SJSA1 (cell line): ENCODE measurements at places on chromosomes 6 and 20. TPM values are rescaled to one million over a fixed set of nuclear protein-coding genes. Genes with fewer than 3 reads are reported as not detected.

DNA sequence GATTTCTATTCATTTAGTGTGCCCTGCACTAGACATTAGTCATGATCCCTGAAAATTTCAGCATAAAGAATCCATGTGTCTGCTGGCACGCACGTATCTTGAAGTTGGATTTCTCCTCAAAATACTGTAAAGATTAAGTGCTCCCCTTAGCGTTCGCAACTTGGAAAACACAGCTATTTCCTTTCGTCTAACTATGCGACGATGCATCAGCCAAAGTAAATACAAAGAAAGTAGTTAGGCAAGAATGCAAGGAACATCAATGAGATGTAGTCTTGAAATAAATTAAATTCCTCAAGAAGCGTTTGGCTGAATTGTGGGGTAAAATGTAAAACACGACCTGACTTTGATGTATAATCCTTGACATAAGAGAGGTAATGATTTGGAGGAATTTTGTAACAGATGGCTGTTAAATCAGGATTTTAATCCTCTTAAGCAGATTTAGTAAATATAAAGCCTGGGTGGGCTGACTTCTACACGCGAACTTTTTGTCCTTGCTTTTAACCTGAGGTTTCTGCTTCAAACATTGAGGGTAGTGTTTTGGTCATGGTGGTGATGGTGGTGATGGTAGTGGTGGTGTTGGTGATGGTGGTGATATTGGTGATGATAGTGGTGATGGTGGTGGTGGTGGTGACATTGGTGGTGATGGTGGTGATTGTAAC, 88.2 kb downstream of the FOXF2 start:
- H3K4me1 ChIP-seq, result peaks cover 89% of the 10 kb centered on the region
- H3K27ac ChIP-seq, result peak overlapping the region; percentile 81
- no peaks in the 10 kb centered on the region for H3K27me3 ChIP-seq
- H3K4me3 ChIP-seq, result no peak overlapping the region
- no peaks in the 10 kb centered on the region for H3K36me3 ChIP-seq

DNA sequence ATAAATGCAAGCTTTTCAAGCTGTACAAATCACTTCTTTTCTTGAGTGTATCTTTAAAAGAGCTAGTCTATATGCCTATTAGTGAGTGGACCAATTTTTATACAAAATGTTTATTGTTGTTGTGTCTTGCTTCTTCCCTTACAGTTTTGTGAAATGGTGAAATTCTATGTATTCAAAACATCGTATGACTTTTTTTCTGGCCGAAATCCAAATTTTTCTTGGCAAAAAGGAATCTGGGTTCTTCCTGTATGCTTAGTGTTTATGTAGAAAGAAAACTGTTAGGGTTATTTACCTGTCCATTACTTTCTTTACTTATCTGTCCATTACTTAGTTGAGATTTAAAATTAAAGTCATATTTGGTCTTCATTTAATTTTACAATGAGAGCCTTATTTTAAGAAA, 153.9 kb downstream of the MMS22L start:
- no peaks in the 10 kb centered on the region for H3K4me1 ChIP-seq
- no peak for DNase-seq
- H3K27ac ChIP-seq, result no peak overlapping the region
- H3K27me3 ChIP-seq, result peaks cover 7% of the 10 kb centered on the region; the same call in 1 of the 2 replicates

DNA sequence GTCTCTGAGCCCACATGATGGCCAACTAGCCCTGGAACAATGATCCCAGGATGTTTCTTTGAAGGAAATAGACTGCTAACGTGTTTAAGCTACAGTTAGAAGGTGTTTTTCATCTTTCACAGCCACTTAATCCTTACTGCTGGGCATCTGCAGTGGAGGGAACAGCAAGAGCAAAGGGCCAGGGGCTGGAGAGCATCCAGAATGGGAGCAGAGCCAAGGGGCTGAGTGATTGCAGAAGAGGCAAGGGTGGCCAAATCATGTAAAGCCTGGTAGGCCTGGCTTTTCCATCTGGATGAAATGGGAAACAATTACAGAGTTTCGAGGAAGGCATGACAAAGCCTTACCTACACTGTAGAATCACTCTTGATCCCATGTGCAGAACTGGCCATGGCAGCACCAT, 18.7 kb upstream of the LAMP5 start:
- H3K4me1 ChIP-seq, result no peaks in the 10 kb centered on the region
- no peak overlapping the region for H3K27ac ChIP-seq
- DNase-seq, result no peak
- no peaks in the 10 kb centered on the region for H3K27me3 ChIP-seq

DNA sequence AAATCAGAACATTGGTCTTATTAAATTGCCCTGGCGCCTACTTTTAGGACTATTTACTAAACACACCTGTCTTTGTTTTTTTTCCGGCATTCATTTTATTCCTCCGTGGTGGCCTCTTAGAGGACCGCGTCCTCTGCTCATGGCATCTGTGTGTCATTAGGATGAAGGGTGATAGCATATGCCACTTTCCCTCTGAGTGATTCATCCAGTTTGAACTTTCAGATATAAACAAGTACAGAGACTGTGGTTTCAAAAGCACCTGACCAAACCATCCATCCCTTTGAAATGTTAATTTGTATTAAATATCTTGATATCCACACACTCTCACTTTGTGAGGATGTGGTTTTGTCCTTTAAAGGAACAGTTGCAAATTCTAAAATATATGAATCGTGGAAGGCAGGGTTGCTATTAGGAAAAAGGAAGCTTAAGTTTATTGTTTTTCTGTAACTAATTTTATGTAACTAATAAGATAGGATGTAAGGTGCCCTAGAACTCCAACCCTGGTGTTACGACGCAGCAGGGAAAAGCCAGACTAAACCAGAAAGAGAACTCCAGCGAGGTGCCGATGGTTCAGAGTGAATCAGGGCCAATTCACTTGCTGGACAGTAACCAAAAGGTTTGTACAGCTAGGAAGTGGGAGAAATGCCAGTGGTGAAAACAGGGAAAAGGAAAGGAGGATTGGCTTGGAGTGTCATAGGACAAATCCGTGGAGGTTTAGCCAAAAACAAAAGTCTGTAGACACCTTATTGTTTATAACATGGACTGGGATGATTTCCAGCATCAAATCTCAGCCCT, 98.7 kb downstream of the SHLD1 start:
- no peaks in the 10 kb centered on the region for H3K36me3 ChIP-seq
- no peak overlapping the region for H3K27ac ChIP-seq
- peaks cover 11% of the 10 kb centered on the region for H3K4me1 ChIP-seq
- peak; percentile 20 for DNase-seq
- no peak overlapping the region for H3K4me3 ChIP-seq

DNA sequence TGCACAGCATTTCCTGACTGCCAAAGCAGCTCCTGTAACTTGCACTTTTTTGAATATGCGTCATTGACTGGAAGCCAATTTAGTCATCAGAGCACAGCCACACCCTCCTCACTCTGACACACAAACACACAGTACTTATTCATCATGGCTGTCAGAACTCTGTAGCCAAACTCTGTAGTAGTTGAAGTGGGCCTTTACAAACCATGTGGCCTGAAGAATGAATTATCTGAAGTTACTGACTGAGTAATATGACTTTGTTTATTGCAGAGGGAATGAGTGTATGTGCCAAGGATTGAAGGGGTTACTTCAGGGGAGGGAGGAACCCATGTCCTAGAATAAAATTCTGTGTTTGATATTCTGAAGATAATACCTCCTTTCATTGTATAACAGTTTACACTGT, 102.7 kb downstream of the FIG4 start:
- no peaks in the 10 kb centered on the region for H3K36me3 ChIP-seq
- DNase-seq, result peak; percentile 90
- H3K27me3 ChIP-seq, result no peaks in the 10 kb centered on the region
- no peak overlapping the region for H3K4me3 ChIP-seq
- peak overlapping the region; percentile 82 for H3K27ac ChIP-seq

DNA sequence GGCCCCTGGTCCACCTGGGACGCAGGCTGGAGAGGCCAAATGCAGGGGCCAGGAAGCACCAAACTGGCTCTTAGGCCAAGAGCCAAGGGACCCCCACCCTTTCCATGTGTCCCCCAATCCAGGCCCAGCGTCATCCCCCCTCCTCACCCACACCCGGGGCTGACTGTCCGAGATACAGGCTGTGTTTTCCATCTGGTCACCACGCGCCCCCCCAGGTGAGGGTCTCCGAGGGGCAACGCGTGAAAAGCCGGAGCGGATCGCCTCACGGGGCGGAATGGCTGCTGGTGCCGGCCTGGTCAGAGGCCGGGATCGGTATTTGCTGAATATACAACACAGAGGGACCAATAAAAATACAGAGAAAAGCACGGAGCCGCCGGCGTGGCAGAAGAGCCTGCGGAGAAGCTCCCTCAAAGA, 5.2 kb upstream of the ABHD16B start:
- H3K27me3 ChIP-seq, result no peaks in the 10 kb centered on the region
- H3K36me3 ChIP-seq, result peaks cover 5% of the 10 kb centered on the region
- H3K4me1 ChIP-seq, result peaks cover 18% of the 10 kb centered on the region
- H3K4me3 ChIP-seq, result no peak overlapping the region
- no peak for DNase-seq

DNA sequence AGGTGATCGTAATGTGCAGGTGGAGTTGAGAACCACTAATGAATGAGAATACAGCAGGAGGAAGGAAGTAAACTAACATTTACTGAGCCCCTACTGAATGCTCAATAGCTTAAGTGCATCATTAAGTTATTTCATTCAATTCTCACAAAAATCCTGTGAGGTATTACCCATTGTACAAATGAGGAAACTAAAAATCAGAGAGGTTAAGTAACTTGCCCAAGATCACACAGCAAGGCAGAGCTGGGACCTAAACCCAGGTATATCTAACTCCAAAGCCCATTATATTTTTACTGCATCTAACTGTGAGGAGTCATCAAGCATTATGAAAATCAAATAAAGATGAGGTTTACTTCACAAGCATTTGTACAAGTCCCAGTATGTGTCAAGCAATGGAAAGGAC, 35.3 kb downstream of the CPNE5 start:
- no peaks in the 10 kb centered on the region for H3K4me1 ChIP-seq
- H3K27ac ChIP-seq, result no peak overlapping the region
- no peak for DNase-seq
- H3K27me3 ChIP-seq, result no peaks in the 10 kb centered on the region
- H3K4me3 ChIP-seq, result no peak overlapping the region

Gene SRSF12
- total RNA-seq, result 0.72 and 2.8 TPM in 2 replicates

Gene SLC35F1
- 0.05 TPM in 1 of 2 replicates, not detected in the other for total RNA-seq

Gene CFAP61
- total RNA-seq, result not detected in 2 replicates

GRCh38 chr6:144582939-144583613, 297.9 kb downstream of the UTRN start:
- no peaks in the 10 kb centered on the region for H3K4me1 ChIP-seq
- peaks cover 22% of the 10 kb centered on the region for H3K36me3 ChIP-seq
- H3K27ac ChIP-seq, result no peak overlapping the region
- no peak for DNase-seq

DNA sequence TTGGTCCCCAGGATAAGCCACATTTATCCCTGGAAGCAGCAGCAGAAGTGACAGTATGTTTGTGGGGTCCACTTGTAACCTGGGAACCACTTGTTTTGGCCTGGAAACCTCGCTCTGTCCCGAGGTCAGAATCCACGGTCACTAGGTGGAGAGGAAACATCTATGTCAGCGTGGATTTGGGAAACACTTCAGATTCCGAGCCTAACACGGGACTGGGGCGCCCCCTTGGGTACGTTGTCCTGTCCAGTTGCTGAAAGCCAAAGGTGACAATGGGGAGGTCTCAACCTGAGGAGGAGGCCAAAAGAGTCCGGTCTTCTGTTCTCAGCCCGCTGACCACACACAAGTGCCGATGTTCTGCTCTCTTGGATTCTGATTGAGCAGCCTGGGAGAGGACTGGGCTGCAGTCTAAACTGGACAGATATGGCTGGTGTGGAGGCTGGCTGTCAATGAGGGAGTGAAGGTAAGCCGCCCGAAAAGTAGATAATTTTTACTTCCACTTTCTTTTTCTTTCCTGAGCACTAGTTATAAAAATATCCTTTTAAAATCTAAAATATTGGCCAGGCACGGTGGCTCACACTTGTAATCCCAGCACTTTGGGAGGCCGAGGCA, 4.9 kb upstream of the ZFP57 start:
- no peak overlapping the region for H3K4me3 ChIP-seq
- H3K4me1 ChIP-seq, result no peaks in the 10 kb centered on the region
- H3K36me3 ChIP-seq, result no peaks in the 10 kb centered on the region
- no peaks in the 10 kb centered on the region for H3K27me3 ChIP-seq
- DNase-seq, result no peak

Gene MUC22
- not detected in 2 replicates for total RNA-seq

DNA sequence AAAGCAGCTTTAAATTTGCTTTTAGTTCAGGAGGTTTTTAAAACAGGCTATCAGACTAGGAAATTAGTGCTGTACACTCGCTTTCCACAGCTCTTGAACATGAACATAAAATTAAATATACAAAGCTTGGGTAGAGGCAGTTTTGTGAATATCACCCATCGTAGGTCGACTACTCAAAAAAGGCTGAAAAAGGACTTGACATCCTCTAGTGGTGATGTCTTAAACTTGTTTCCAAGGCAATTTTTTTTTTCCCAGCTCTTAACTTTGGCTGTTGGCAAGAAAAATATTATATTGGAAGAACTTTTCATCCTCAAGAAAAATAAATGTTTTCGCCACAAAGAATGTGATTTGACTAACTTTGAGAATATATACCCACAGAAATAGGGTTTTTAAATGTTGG, 2.9 kb downstream of the MAP7 start:
- peaks cover 15% of the 10 kb centered on the region for H3K4me1 ChIP-seq
- no peak overlapping the region for H3K27ac ChIP-seq
- peaks cover 46% of the 10 kb centered on the region for H3K27me3 ChIP-seq
- H3K36me3 ChIP-seq, result no peaks in the 10 kb centered on the region; the same call in 1 of the 2 replicates
- no peak overlapping the region for H3K4me3 ChIP-seq
- no peak for DNase-seq
